ENCODE measurements at places on chromosomes 2 and 18. TPM values are rescaled to one million over a fixed set of nuclear protein-coding genes. Genes with fewer than 3 reads are reported as not detected.

NGEF gene
- total RNA-seq = 6.1 TPM

BZW1 gene
- total RNA-seq = 268 TPM

RRM2 gene
- total RNA-seq = 66.4 TPM

NT5DC4 gene
- total RNA-seq = not detected

TCF7L1 gene
- 4.5 TPM for total RNA-seq

NRP2 gene
- 20.0 TPM for total RNA-seq

SYT4 gene
- total RNA-seq = not detected

MSH6 gene
- 19.8 TPM for total RNA-seq

HOXD8 gene
- 0.88 TPM for total RNA-seq

ASB1 gene
- 12.3 TPM for total RNA-seq

ANKRD39 gene
- 7.8 TPM for total RNA-seq

RAD51AP2 gene
- 0.16 TPM for total RNA-seq

MOGAT1 gene
- not detected for total RNA-seq

TIMM21 gene
- total RNA-seq = 23.2 TPM

EVX2 gene
- total RNA-seq = not detected

BMP10 gene
- total RNA-seq = not detected

DLX2 gene
- not detected for total RNA-seq

LDLRAD4 gene
- total RNA-seq = 3.0 TPM

RHBDD1 gene
- total RNA-seq = 26.6 TPM

COLEC11 gene
- total RNA-seq = not detected

KCNJ3 gene
- not detected for total RNA-seq

SCYGR4 gene
- total RNA-seq = not detected

TMEM247 gene
- not detected for total RNA-seq

PTPRN gene
- not detected for total RNA-seq

SULT1C2 gene
- total RNA-seq = not detected

SH3BP4 gene
- 10.7 TPM for total RNA-seq

POTEF gene
- total RNA-seq = not detected

RMND5A gene
- total RNA-seq = 39.4 TPM

MSTN gene
- total RNA-seq = 0.08 TPM

TWIST2 gene
- 0.48 TPM for total RNA-seq

SERPINB12 gene
- 0.60 TPM for total RNA-seq

TMEM131 gene
- total RNA-seq = 33.8 TPM

TRIM43 gene
- total RNA-seq = not detected

MARCO gene
- 0.80 TPM for total RNA-seq

ACADL gene
- total RNA-seq = 0.32 TPM

GPBAR1 gene
- total RNA-seq = not detected

ERMN gene
- not detected for total RNA-seq

LIMS3 gene
- not detected for total RNA-seq

KIAA2012 gene
- total RNA-seq = not detected

FBLN7 gene
- 1.4 TPM for total RNA-seq

CPS1 gene
- total RNA-seq = 4.7 TPM

OTOS gene
- total RNA-seq = not detected

CHRNA1 gene
- total RNA-seq = not detected

SLC19A3 gene
- total RNA-seq = 1.5 TPM

SP100 gene
- 38.5 TPM for total RNA-seq

MTHFD2 gene
- 77.6 TPM for total RNA-seq

RGPD8 gene
- total RNA-seq = 3.5 TPM

TEX51 gene
- not detected for total RNA-seq

MROH2A gene
- total RNA-seq = 0.52 TPM

GBX2 gene
- not detected for total RNA-seq

GALR1 gene
- not detected for total RNA-seq

TMEFF2 gene
- total RNA-seq = not detected

ZNF532 gene
- total RNA-seq = 28.3 TPM

SERPINB8 gene
- 44.0 TPM for total RNA-seq

BUB1 gene
- total RNA-seq = 15.9 TPM

OBSL1 gene
- total RNA-seq = 13.0 TPM

TCF23 gene
- total RNA-seq = not detected

CDK15 gene
- 0.12 TPM for total RNA-seq

FIGN gene
- total RNA-seq = 1.0 TPM

OTX1 gene
- 1.8 TPM for total RNA-seq

Data from esophagus mucosa (tissue), 1 donor.